ENCODE measurements at places on chromosomes 5 and 9.

DNA sequence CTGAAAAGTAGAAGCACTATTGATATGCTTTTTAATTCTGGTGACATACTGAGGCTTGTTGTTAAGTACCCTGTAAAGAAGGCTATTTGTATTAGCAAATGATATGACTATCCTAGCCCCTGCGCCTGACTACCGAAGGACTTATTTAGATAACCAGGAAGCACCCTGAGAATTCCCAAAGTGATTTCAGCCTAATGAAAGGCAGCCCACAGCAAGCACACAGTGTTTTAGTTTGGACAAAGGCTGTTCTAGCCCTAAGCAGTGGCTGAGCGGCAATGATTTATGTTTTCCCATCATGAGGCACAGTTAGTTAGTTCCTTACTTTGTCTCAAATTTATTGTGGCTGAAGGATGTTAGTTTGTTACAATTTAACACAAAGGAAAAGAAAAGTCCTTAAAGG is 235.3 kb downstream of the KCTD16 start:
- no peak for DNase-seq

DNA sequence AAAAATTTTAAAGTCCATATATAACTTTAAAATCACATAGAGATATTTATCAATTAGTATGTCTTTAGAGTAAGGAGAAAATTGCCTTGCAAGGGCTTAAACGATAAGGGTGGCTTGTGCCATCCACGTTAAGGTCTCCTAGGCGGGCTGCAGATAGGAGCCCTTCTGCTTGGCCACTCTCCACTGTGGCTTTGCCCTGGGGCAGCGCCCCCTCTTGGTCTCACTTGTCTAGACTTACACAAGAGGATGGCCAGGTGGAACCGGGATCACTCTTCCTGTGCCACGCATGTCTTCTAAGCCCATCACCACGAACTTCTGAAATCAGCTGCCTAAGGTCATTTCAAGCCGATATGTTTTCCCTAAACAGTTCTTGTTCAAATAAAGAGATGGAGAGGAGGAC is 2.9 kb downstream of the FPGS start:
- DNase-seq = no peak

DNA sequence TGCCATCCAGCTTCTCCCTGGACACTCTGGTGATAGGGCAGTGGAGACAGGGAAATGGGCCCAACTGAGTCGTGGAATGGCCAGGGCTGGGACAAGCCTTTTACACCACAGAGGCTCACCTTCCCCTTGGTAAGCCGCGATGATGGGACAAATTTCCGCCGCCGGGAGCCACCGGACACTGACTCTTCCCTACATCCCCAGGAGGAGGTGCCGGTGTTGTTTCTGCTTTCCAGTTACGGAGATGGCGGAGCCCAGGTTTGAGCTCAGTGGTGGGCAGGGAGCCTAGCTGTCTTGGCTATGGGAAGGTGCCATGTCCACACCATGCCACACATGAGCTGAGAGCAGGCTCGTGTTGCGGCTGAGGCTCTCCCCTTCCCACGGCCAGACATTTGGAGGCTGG is 19.9 kb upstream of the WNK2 start:
- no peak for DNase-seq

DNA sequence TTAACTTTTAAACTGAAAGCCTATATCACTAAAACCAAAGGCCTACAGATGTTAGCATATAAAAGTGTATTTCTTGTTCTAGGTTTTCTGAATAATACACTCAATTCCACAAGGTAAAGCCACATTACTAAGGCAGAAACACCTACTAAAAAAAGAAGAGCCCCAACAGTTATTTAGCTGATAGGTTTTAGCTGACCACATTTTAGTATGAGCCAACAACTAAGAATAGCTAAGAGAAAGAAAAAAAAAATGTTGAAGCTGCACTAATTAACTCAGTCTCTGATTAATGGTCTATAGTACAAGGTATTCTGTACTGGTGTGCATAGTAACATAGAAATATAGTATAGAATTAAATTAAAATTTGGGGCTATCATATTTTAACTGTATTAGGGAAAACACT is 23.5 kb downstream of the ZFR start:
- peak; percentile 52 for DNase-seq

GRCh38 chr5:119207105-119207504 is 136.2 kb downstream of the DMXL1 start:
- DNase-seq = no peak

DNA sequence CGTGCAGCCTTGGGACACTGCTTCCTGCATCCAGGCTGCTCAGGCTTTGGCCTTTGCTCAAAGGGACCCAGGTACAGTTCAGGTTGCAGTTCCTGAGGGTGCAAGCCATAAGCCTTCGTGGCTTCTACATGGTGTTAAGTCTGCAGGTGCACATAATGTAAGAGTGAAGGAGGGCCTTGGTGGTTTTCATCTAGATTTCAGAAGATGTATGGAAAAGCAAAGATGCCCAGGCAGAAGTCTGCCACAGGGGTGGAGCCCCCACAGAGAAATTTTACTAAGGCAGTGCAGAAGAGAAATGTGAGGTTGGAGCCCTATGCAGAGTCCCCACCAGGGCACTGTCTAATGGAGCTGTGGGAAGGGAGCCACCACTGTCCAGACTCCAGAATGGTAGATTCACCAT is 200.9 kb downstream of the ICE1 start:
- DNase-seq = no peak

- DNase-seq = no peak
Measured at GRCh38 chr5:157603333-157604190, 28.0 kb upstream of the ADAM19 start.

GRCh38 chr5:60633341-60633740 is 66.6 kb downstream of the DEPDC1B start:
- no peak for DNase-seq

GRCh38 chr9:15372455-15372854 is 50.2 kb upstream of the SNAPC3 start:
- DNase-seq = no peak

- DNase-seq = no peak
Measured at GRCh38 chr5:36489505-36489904, 116.9 kb upstream of the SLC1A3 start.

GRCh38 chr5:156042726-156043125 is 284.2 kb upstream of the SGCD start:
- no peak for DNase-seq
